AG10803 (cell line): ENCODE measurements at places on chromosomes 13 and 19.
A peak's percentile ranks its signal among the peaks of the same experiment; 100 is the strongest.

GRCh38 chr13:106038752-106039151, 496.7 kb downstream of the EFNB2 start:
- DNase-seq, result peak; percentile 84

GRCh38 chr13:73142071-73142470, 83.3 kb downstream of the KLF5 start:
- no peak for DNase-seq

GRCh38 chr19:40908976-40909375, 26.9 kb upstream of the CYP2A7 start:
- no peak for DNase-seq

DNA sequence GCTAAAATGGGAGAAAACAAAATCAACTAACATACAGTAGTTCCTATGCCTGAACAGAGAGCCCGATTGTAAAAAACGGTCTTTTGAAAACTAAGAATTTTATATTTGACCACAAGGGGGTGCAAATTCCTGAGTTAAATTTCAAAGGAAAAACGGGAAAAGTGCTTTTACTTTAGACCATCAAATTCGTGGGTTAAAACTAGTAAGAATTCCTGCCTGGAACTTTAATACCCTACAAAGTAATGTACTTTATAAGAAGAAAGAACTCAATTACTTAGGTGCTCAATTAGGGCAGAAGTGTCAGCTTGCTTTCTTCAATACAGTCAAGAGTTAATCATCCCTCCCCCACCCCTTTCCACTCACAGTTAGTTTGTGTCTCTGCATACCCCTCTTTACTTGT, 69.8 kb downstream of the KCNRG start:
- no peak for DNase-seq

DNA sequence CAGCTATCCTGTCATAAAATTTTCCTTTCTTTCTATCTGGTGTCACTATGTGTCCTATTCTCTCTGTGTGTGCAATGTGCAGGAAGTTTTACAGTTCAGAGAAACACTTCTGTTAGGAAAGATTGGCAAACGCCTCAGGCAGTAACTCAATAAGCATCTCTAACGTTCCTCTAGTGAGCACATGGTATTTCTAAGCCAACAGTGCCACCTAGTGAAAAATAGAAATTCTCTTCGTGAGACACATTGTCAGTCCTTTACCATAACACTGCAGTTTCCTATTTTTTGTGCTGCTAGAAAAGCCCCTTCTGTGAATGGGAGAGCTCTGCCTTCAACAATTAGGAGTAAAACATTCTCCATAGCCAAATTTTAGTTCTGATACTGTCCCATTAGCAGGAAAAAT, 50.7 kb downstream of the ZNF723 start:
- DNase-seq, result peak; percentile 4
